ENCODE measurements at places on chromosomes 2 and 18.

DNA sequence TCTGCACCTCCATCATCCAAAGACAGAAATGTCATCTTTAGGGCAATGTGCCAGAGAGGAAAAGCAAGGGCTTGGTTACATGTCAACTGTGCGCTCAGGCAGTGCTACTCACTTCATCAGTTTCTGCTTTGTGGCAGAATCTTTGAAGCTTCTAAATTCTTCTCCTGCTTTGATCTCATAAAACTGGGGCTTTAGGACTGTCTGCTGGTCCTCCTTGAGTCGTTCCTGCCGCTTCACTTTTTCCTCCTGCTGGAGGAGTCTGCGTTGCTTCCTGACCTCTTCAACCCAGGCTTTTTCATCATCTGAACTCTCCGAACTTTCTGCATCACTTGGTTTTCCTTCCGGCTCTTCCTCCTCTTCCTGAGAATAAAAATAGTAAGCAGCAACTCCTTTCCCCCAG, 100.8 kb downstream of the NOL10 start:
- DNase-seq: no peak

GRCh38 chr18:23231340-23232021, 96.2 kb downstream of the CABLES1 start:
- DNase-seq: peak; percentile 64

- DNase-seq: no peak
Measured at GRCh38 chr2:207157731-207158130, 8.0 kb downstream of the KLF7 start.

- DNase-seq: no peak
Measured at GRCh38 chr2:29222381-29223179, 107.4 kb downstream of the CLIP4 start.

DNA sequence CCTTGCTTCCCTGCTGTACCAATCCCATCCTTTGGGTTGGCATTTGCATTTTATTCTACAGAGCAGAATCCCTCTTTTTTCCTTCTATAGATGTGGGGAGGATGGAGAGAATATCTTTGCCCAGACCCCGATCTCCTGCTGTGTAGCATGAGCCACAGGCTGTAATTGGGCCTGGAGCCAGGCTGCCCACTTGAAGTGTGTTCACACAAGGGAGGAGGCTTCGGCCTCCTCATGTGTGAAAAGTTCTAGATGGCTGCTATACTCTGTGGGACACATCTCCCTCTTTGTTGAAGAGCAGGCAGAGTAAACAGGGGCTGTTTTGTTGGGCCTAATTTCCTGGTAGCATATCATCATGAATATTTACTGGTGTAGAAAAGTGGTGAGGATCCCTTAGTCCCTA, 126.3 kb downstream of the XRCC5 start:
- no peak for DNase-seq

- no peak for DNase-seq
Measured at GRCh38 chr2:45180779-45181178, 171.5 kb upstream of the SIX2 start.

GRCh38 chr2:149068996-149069888, 30.7 kb downstream of the LYPD6B start:
- peak; percentile 47 for DNase-seq

DNA sequence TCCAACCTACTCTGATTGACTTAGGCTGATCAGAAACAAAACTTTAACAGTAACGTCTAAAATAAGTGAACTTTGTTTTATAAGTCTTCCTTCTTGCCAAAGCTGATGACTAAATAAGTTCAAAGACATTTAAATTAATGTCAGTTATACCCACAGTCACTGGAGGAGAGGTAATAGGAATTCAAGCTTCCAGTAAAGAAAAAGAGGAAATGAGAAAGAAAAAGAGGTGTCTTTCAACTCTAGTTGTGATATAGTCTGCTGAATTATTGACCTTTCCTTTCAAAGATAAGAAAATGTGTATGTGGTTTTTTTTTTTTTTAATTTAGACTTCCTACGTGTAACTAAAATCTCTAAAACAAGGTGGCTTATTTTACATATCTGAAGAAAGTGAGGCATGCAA, 191.5 kb downstream of the SLC8A1 start:
- DNase-seq: no peak

DNA sequence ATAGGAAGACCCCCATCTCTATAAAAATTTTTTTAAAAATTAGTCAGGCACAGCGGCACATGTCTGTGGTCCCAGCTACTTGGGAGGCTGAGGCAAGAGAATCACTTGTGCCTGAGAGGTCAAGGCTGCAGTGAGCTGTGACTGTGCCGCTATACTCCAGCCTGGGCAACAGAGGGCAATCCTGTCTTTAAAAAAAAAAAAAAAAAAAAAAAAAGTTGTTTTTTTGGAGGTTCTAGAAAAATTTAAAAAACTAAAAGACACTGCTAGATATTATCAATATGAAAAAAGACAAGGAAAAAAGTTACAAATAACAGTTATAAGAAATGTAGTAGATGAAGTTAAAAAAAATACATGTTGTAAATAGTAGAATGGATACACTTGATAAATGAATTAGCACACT, 56.1 kb upstream of the C2orf15 start:
- no peak for DNase-seq

DNA sequence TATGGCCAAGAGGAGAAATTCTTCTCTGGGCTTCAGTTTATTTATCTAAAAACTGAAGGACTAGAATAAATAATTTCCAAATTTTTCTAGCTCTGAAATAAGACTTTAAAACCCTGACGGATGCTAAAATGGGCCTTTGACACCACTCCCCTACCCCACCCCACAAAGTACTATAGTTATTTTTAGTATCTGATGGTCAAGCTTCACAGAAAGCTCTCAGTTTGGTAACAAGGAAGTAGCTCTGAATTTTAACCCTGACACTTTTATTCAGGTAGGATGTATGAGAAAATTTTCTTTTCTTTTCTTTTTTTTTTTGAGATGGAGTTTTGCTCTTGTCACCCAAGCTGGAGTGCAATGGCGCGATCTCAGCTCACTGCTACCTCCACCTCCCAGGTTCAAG, 2.4 kb downstream of the RBKS start:
- no peak for DNase-seq

GRCh38 chr2:238640486-238640885, 207.4 kb upstream of the TWIST2 start:
- no peak for DNase-seq

DNA sequence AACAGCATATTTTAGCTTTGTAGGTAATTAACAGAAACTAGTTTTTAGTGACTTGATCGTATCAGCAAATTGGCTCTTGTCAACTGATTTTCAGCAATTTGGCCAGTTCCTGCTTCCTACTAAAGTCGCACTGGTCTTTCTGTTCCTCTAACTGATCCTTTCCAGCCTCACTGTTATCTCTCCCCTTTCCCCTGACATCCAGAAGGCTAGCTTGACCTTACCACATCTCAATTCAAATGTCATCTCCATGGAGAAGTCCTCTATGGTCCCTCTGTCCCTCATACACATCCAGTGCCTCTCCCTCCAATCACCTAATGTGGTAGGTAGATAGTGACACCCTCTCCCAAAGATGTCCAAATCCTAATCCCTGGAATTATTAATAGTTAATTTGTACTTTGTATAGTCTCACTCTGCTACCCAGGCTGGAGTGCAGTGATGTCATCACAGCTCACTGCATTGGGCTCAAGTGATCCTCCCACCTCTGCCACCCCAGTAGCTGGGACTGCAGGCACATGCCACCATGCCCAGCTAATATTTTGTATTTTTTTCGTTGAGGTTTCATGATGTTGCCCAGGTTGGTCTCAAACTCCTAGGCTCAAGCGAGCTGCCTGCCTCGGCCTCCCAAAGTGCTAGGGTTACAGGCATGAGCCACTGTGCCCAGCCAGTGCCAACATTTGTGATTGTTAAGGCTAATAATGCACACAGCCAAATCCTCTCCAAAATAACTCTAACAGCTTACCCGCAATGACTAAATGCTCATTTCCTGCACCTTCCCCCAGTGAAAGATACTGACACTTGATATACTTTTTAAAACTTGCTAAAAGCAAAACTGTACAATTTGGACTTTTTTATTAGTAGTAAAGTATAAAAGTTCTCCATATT, 16.9 kb downstream of the PSTPIP2 start:
- no peak for DNase-seq

- DNase-seq: no peak
Measured at GRCh38 chr18:7234091-7234490, 3.2 kb downstream of the LRRC30 start.

DNA sequence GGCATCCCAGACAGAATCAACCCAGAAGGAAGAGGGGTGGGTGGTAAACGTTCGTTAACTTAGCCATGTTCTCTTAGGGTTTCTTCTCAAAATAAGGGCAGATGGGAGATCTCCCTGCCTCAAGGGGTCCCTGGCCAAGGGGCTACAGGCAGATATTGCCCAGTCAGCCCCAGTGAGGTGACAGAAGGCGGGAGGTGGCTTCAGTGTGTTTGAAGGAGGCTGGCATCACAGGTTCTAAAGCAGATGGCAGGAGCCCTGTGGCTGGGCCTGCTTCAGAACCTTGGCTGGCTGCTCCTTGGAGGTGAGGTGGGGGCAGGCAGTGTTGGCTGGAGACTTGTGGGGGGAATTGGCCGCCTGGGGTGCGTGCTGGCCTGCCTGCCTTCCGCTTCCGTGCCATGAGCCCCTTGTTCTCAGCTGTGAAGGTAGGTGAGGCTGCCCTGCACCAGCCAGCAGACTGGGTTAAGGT, 23.5 kb downstream of the HPCAL1 start:
- DNase-seq: no peak

GRCh38 chr18:61870151-61870550, 22.7 kb downstream of the RNF152 start:
- no peak for DNase-seq

DNA sequence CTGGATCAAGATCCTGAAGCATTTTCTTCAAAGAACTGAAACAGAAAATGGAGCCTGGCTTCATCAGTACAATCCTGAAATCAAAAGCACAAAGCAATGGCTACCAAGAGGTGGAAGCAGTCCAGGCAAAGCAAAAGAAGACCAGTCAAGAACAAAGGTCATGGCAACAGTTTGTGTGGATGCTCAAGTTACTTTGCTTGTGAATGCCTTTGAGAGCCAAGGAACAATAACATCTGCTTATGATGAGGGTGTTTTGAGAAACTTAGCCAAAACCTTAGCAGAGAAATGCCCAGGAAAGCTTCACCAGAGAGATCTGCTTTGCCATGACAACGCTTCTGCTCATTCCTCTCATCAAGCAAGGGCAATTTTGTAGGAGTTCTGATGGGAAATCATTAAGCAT, 723.1 kb downstream of the TMEM182 start:
- DNase-seq: no peak

DNA sequence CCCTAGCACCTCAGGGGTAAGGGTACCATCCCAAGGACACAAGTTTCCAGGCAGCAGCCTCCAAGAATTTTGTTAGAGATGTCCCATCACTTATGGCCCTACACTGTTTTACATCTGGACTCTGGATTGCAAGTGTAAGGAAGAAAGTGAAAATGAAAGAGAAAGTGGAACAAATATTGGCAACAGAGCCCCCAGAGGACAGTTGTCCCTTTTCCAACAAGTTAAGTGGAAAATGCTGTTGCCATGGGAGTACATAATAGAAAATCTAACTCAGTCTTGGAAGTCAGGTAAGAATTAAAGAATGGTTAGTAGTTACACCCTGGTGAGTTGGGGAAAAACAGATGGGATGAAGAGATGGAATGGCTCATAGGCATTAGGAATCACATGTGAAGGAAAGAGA, 50.6 kb downstream of the TTC21B start:
- DNase-seq: no peak

DNA sequence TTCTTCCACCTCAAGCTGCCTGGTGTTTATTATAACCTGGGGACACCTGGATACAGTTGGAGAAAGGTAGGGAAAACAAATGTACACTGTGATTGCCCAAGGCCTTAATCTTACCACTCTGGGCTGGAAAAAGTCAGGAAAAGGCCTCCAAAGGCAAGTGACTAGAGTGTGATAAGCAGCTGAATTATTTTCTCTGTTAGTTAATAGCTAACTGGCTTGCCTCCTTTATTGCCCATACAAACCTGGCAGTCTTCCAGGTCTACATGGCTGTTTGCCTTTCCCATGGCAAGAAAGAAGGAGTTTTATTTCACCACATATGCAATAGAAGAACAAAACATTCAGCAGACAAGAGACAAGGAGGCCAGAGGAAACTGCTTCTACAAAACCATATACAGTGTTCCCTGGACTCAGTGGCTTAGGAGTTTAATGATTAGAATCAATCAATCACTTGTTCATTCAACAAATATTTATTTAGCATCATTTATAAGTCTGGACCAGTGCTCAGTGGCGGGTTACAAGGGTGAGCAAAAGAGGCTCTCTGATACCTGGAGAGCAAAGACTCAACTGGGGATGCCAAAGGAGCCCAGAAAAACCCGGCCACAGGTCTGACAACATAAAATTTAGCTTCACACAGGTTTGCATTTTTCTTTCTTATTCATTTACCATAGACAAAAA, 27.5 kb upstream of the SUCLG1 start:
- DNase-seq: no peak

- no peak for DNase-seq
Measured at GRCh38 chr2:86519349-86519748, 43.9 kb downstream of the CHMP3 start.

DNA sequence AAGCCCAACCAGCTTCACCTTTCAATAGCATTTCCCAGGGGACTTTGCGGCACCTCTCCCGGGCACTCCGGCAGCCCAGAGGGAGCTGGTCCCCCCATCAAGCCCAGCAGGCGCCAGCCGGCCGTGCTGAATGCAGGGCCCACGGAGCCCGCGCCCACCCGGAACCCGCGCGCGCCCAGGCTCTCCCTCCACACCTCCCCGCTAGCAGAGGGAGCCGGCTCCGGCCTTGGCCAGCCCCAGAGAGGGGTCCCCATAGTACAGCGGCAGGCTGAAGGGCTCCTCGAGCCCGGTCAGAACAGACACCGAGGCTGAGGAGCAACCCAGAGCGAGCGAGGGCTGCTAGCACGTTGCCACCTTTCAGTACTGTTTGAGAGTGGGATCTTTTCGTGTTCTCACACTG, 300.8 kb downstream of the DSEL start:
- no peak for DNase-seq

GRCh38 chr2:2823061-2823753, 492.1 kb upstream of the MYT1L start:
- no peak for DNase-seq

- peak; percentile 63 for DNase-seq
Measured at GRCh38 chr2:199136681-199137080, 321.1 kb downstream of the SATB2 start.

DNA sequence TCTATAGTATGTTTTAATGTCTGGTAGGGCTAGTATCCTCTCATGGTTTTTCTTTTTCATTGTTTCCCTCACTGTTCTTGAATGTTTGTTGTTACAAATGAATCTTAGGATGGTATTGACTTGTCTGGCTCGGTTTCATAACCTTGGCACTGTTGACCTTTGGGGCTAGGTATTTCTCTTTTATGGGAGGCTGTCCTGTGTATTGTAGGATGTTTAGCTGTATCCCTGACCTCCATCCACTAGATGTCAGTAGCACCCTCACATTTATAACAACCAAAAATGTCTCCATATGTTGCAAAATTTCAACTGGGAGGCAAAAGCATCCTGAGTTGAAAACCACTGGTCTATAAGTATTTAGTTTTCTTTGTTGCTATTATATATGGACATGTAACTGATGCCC, 7.0 kb upstream of the AOX1 start:
- DNase-seq: peak; percentile 1

DNA sequence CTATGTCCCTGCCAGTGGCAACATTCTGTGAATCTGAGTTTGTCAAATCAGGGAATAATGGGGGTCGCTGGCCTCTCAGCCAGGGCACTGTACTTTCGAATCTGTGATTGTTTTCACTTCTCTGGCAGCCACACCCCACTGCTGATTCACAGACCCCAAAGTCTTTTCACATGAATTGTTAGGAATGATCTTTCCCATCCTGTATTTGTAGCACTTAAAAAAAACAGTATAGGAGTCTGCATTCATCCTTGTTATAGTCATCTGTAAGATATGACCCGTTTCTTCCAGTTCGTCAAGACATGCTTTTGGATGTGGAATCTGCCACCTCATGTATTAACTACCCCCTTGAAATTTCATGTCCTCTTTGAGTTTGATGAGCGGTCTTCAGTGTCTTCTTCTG, 928 bp downstream of the NAGK start:
- DNase-seq: no peak

Measured in T1000 (cell line).